ENCODE measurements at places on chromosomes 16 and 17.

- DNase-seq, result peak; percentile 68
Measured at GRCh38 chr17:76515274-76515949, 14.2 kb upstream of the RHBDF2 start.

- DNase-seq, result peak; percentile 77
Measured at GRCh38 chr17:77444984-77445759, 304.4 kb downstream of the SEC14L1 start.

GRCh38 chr17:41676058-41676419 is 12.6 kb upstream of the EIF1 start:
- no peak for DNase-seq

- DNase-seq, result no peak
Measured at GRCh38 chr17:62119373-62119772, 54.3 kb upstream of the MED13 start.

GRCh38 chr17:59534583-59534982 is 30.8 kb upstream of the DHX40 start:
- DNase-seq, result no peak

- DNase-seq, result no peak
Measured at GRCh38 chr17:12909046-12909445, 108.8 kb downstream of the ELAC2 start.
